ENCODE measurements at places on chromosomes 7 and 10. TPM values are rescaled to one million over a fixed set of nuclear protein-coding genes. Genes with fewer than 3 reads are reported as not detected.

Gene AKR1D1
- polyA plus RNA-seq: not detected

Gene SEC61A2
- polyA plus RNA-seq: 83.1 TPM

Gene TAS2R3
- polyA plus RNA-seq: not detected

Gene GFRA1
- polyA plus RNA-seq: 13.9 TPM

Gene OR6V1
- not detected for polyA plus RNA-seq

Gene ENTPD7
- 4.1 TPM for polyA plus RNA-seq

Gene PILRA
- 23.7 TPM for polyA plus RNA-seq

Gene ADK
- 19.5 TPM for polyA plus RNA-seq

Gene IGFBP3
- polyA plus RNA-seq: 1.6 TPM
